SJSA1 (cell line): ENCODE measurements at places on chromosomes 12 and 14.

DNA sequence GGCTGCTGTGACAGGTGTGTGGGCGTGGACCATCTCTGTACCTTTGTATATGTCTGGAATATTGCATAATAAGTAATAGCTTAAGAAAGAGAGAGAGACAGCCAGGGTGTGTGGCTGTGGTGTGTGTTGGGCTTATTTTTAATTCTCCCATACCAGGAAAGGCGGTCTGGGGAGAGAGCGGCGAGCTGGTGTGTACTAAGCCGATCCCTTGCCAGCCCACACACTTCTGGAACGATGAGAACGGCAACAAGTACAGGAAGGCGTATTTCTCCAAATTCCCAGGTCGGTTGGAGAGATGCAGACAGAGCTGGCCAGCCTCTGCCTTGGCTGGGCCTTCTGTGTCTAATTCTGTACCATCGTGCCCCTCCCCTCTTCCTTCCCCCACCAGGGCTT lies 63.9 kb downstream of the AACS start:
- no peak for DNase-seq

DNA sequence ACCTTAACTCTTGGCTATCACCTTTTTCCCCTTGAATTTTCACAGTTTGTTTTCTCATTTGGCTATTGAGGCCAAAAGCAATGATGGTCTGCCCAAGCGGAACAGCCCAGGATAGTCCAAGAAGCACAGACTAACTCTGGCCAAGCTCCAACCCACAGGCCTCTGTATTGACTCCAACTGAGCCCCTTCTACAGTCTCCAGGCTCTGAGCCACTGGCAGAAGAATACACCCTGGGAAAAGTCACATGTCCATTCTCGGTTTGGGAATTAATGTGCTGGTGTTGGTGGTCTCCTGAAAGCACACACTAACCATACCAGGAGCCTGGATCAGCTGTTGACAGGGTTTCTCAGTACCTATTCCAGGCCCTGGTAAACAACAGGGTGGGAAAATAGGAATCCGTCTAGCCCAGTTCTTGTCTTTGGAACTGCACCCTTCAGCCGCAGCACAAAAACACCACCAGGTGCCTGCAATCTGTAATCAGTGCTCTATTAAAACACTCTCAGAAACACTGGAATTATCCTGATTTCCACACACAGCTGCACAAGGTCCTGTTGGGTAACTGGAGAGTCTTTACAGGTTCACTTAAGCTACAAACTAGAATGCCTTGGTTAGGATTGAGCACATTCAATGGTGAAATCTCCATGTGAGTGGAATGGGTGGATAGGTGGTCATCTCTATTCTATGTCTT lies 63.6 kb downstream of the STXBP6 start:
- no peak for DNase-seq

DNA sequence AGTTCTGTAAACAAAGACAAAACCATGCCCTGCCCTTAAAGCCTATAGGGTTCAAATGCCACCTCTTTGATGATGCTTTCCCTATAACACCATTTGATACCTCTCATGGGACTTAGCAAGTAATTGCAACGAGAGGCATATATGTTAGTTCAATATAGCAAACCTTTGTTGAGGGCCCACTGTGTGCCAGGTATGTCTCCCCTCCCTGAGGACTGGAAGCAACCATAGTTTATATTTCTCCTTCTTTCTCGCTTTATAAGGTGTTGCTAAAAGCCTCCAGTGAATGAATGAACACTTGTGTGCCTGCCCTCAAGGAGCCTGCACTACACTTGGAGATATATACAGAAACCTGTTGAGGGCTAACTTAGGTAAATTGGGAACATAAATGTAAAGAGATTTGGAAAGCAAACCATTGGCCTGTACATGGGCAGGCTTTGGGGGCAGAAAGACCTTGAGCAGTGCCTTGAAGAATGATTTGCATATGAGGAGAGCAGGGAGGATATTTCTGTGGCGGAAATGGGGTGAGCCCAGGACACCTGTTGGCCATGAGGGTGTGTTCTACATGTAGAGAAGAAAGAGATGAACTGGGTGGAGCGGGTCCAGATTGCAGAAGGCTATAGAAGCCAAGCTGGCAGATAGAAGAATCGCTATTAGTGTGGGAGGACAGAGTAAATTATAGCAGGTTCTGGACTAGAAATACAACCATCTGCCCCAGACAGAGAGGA lies 1.8 kb upstream of the CKAP4 start:
- DNase-seq = peak; percentile 12

GRCh38 chr12:54051026-54051842 lies 2.4 kb upstream of the HOXC4 start:
- no peak for DNase-seq

- DNase-seq = no peak
These were observed 116.0 kb downstream of the PPP1R12A start for GRCh38 chr12:79818856-79819255.

DNA sequence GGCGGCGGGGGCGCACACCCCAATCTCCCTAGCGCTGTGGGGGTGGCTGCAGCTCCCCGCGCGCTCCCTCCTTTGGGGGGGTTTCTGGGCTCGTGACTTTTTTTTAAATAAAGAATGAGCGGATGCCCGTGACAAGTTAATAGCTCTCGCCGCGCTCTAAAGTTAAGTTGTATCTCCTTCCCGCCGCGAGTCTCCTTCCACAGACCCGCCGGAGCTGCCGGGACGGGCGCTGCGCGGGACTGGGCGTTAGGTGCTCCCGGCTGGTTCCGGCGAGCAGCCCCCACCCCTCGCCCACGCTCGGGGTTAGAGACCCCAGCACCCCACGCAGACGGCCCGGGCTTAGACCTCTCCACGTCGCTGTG lies 82.6 kb upstream of the HMGA2 start:
- DNase-seq = peak; percentile 100

DNA sequence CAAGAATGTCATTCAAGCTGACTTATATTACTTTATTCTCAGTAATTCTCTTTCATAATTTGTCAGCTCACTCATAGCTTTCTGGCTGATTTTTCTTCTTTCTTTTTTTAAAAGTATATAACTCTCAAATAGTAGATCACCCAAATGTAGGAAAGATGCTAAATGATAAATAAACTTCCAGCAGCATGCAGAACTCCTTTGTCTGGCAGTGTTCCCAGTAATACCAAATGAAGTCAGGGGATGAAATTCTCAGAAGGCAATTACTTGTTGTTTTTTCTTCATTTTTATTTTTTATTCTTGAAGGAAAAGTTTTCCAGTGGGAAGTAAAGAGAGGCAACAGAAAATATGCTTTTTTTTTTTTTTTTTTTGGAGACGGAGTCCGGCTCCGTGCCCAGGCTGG lies 133.3 kb upstream of the SLCO1C1 start:
- no peak for DNase-seq

- DNase-seq = no peak
These were observed 103.9 kb downstream of the FSCB start for GRCh38 chr14:44403193-44403592.

DNA sequence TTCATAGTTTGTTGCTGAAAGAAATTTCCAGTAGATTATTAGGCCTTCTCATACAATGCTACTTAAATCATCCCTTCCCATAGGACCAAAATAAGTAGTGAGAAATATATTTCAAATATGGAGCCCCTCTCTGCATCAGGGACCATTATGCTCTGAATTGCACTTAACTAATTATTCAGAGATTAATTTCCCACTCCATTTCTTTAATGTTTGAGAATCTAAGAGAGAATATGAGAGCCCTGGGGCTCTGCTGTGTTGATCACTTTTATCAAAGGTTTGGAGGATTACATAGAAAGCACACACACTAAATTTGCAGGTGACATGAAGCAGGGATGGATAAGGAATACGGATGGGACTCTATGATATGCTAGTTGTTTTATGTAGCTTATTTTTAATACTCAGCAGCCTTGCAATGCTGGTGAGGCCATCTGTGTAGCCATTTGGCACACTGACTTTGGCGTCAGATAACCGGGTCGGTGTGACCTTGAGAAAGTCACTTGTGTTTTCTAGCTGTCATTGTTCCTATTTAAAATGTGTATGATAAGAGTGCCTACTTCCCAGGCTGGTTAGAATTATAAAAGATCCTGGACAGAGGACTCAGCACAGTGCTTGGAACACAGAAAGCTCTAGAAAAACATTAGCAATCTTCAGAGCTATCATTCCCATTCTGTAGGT lies 49.9 kb upstream of the FBXO21 start:
- DNase-seq = no peak

GRCh38 chr12:5078423-5078822 lies 34.7 kb downstream of the KCNA5 start:
- DNase-seq = no peak

DNA sequence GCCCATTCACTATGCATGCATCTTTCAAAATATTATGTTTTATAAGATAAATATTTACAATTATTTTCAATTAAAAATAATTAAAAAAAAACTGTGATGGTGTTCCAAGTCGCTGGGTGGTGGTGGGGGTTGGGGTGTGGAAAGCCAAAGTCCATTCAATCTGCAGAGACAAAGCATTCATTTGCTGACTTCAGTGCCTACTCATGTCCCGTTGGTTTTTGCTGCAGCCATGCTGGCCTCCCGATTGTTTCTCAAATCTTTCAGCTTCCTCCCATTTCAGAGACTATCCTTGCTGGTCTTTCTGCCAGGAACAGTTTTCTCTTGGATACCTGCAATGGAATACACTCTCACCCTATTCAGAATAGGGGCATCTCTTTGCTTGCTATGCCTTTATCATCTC lies 331.5 kb upstream of the NOVA1 start:
- DNase-seq = no peak

- no peak for DNase-seq
These were observed 775 bp upstream of the FAM186A start for GRCh38 chr12:50397117-50397650.

DNA sequence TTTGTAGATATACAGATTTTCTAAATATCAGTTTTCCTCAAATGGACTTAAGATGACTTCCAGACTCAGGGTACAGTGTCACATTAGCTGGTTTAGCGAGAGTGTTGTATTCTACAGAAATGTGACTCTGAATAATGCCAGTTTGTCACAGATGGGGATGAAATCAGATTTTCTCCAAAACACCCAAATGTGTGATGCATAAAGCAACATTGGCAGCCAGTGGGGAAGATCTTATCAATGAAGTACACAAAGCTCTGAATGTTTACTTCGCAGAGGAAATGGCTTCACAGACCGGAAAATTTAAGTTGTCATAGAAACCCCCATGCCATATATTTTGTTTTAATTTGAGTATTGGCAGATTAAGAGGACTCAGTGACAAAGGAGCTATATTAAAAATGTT lies 29.9 kb downstream of the ANO4 start:
- no peak for DNase-seq

GRCh38 chr14:90871605-90872233 lies 55.5 kb upstream of the TTC7B start:
- no peak for DNase-seq

DNA sequence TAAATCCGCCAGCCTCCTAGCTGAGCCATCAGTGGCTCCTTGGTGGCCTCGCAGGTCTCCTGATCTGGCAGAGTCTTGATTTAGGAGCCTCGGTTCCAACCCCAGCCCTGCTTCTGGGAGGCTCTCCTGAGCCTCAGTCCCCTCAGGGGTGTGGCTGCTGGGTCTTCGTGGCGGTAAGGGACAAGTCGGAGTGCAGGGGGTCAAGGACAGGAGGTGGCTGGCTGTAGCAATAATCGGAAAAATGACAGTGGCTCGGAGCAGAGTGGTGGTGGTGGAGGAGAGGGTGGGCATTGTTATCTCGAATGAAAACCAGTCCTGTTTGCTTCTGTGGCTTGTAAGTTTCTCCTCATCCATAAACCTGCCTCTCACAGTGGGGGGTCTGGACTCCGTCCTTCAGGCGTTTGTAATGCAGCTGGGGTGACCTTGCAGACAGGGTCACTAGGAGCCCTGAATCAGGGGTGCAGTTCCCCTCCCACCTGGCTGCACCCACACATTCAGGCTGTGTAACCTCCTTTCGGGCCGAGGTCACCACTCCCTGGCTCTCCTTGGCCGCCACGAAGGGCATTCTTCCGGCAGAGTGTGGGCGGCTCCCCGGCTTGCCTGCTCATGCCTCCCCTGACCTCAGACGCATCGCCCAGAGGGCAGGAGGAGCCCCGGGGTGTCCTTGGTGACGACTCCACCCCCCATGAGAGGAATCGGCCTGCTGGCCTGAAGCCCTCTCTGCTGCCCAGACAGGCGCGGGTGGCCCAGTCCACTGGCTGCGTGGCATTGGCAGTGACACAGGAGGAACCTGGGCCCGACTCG lies 8.1 kb downstream of the BCL7A start:
- no peak for DNase-seq

GRCh38 chr14:94650806-94651805 lies 38.9 kb downstream of the SERPINA3 start:
- DNase-seq = no peak

DNA sequence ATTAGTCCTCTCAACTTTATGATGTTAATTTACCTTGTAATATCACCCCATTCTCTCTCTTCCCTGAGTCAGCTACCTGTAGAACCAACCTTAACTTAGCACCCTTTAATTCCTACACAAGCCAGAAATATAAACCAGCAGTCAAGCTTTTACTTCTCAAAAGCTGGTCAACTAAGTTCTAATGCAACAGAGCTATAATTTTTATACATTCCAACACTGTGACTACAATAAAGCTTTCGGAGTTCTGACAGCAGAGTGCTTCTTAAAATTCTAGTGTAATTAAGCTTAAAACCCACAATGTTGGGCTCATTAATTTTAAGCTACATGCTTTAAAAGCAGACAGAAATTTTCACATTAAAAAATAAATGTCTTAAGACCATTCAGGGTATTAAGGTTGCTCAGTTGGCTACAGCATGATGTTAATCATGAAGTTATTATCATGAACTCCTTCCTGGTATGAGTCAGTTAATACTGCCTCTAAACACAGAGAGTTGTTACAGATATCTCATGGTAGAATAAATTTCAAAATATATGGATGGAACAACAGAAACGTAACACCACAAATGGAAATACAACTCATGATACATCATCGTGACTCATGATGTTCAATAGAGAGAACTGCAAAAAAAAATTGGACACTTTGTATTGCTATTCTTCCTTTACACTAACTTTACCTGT lies 126.7 kb downstream of the EPS8 start:
- DNase-seq = peak; percentile 19

- DNase-seq = no peak
These were observed 348.8 kb downstream of the GXYLT1 start for GRCh38 chr12:41795910-41796309.

GRCh38 chr12:59649203-59649602 lies 53.4 kb downstream of the SLC16A7 start:
- DNase-seq = no peak

- DNase-seq = no peak
These were observed 135.8 kb downstream of the KITLG start for GRCh38 chr12:88444481-88444880.

DNA sequence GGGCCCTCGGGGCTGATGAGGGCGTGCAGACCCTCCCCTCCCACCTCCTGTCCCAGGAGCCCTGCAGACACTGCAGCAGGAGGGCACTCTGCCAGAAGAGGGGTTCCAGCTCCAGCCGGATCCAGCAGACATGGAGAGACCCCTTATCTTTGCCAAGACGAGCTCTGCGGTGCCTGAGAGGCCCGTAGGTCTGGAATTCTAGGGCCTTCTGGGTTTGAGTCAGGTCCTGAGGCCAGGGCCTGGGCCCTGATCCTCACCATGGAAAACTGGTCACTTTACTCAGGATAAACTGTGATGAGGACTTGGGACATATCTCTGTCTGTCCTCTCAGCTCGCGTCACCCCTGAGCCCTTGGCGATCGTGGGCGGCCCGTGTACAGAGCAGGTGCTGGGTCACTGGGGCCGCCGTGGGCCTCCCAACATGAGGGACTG lies 13.8 kb downstream of the MEG3 start:
- DNase-seq = no peak

- no peak for DNase-seq
These were observed 354.9 kb downstream of the RAD51B start for GRCh38 chr14:68174446-68174845.
